ENCODE measurements at places on chromosomes 1 and 21. TPM values are rescaled to one million over a fixed set of nuclear protein-coding genes. Genes with fewer than 3 reads are reported as not detected.

USH2A gene
- total RNA-seq, result 3.6 TPM

CELA2B gene
- not detected for total RNA-seq

PPFIA4 gene
- 46.7 TPM for total RNA-seq

C1orf116 gene
- total RNA-seq, result 0.70 TPM

FCAMR gene
- not detected for total RNA-seq

OR2L8 gene
- not detected for total RNA-seq

OR2T2 gene
- total RNA-seq, result not detected

ADORA3 gene
- 0.51 TPM for total RNA-seq

ELAPOR1 gene
- total RNA-seq, result 0.30 TPM

HSPB7 gene
- 3,889 TPM for total RNA-seq

MEF2D gene
- 93.1 TPM for total RNA-seq

ANKRD34A gene
- 2.9 TPM for total RNA-seq

NHLH1 gene
- total RNA-seq, result not detected

BMP8A gene
- total RNA-seq, result 1.5 TPM

HES3 gene
- not detected for total RNA-seq

POU2F1 gene
- 9.9 TPM for total RNA-seq

THRAP3 gene
- 86.5 TPM for total RNA-seq

NBPF10 gene
- 0.92 TPM for total RNA-seq

TMEM201 gene
- 19.0 TPM for total RNA-seq

A3GALT2 gene
- not detected for total RNA-seq

FCGR1A gene
- total RNA-seq, result 8.1 TPM

KRTAP10-10 gene
- total RNA-seq, result not detected

PM20D1 gene
- 1.7 TPM for total RNA-seq

LRRC71 gene
- total RNA-seq, result not detected

TEX38 gene
- total RNA-seq, result 0.24 TPM

MFAP2 gene
- total RNA-seq, result 4.8 TPM

SPRR3 gene
- not detected for total RNA-seq

TLCD4 gene
- total RNA-seq, result 91.6 TPM

FOXD3 gene
- total RNA-seq, result 0.30 TPM

C8B gene
- total RNA-seq, result not detected

KPRP gene
- total RNA-seq, result not detected

Measured in cardiac septum (tissue), 1 donor.